ENCODE measurements at places on chromosomes 11 and 22. TPM values are rescaled to one million over a fixed set of nuclear protein-coding genes. Genes with fewer than 3 reads are reported as not detected.

TKFC gene
- polyA plus RNA-seq, result 23.9 TPM

MYBPC3 gene
- polyA plus RNA-seq, result not detected

DNA sequence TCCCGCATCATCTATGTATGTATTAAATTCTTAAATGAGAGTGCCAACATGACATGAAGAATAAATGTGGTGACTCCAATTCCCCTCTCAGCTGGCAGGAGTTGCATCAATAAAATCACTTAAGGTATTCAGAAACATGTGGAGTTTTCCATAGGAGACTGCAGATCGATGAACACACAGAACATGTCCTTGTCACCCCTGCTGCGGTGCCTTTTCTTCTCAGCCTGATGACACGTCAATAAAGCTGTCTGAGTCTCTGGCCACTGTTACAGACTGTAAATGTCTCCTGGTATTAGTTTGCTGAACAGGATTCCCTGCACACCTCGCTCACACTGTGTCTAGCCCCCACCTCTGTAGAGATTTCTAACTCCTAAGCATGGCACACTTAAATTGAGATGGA lies 460.5 kb downstream of the LRRC4C start:
- DNase-seq, result no peak

DNA sequence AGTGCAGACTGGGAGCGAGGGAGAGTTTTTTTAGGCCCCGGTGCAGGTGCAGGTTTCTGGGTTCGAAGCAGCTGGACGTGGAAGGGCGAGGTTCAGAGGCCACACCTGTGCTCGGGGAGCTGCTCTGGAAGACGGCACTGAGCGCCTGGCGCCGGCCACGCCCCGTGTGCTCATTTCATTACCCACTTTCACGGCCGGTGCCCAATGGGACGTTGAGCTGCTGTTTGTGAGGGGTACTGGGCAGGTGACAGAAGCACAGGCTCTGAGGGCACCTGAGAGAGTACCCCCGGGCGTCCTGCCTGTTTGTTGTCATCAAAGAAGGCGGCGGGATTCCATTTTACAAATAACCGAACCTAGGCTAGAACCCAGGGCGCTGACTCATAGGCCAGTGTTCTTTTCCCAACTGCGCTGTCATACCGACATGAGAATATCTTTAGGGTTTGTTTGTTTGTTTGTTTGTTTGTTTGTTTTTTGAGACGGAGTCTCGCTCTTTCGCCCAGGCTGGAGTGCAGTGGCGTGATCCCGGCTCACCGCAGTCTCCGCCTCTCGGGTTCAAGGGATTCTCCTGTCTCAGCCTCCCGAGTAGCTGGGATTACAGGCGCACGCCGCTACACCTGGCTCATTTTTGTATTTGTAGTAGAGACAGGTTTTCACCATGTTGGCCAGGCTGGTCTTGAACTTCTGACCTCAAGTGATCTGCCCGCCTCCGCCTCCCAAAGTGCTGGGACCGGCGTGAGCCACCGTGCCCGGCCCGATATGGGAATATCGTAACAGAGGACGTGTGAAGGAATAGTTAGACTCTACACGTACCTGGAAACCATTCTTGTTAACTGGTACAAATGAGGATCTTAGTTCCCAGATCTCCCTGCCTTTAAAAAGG lies 16.6 kb upstream of the SPTBN2 start:
- DNase-seq, result no peak

- DNase-seq, result no peak
These were observed 2.4 kb downstream of the MPST start for GRCh38 chr22:37021710-37022482.

- DNase-seq, result no peak
These were observed 97.1 kb downstream of the KCNQ1 start for GRCh38 chr11:2541881-2542361.

GRCh38 chr22:50425179-50425916 lies 49.5 kb downstream of the SBF1 start:
- no peak for DNase-seq

DNA sequence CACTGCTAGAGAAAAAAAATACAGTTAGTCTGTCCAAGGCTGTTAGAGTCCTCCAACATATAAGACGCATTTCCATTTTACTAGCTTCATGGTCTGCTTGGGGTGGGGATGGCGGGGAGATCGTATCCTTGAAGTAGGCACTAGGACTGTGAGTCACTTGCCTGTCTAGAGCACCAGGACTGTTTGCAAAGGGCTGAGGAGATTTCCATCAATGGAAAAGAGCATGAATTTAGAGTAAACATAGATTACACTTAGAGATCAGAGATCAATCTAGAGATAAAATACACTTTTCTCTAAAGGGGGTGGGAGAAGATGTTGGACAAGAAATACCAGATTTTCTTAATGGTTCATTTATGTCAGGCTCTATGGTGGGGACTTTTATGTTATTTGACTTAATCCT lies 1.7 kb upstream of the MS4A7 start:
- no peak for DNase-seq

- DNase-seq, result no peak
These were observed 458.4 kb downstream of the MIAT start for GRCh38 chr22:27115816-27116256.

CCDC87 gene
- 0.15 TPM for polyA plus RNA-seq

DNA sequence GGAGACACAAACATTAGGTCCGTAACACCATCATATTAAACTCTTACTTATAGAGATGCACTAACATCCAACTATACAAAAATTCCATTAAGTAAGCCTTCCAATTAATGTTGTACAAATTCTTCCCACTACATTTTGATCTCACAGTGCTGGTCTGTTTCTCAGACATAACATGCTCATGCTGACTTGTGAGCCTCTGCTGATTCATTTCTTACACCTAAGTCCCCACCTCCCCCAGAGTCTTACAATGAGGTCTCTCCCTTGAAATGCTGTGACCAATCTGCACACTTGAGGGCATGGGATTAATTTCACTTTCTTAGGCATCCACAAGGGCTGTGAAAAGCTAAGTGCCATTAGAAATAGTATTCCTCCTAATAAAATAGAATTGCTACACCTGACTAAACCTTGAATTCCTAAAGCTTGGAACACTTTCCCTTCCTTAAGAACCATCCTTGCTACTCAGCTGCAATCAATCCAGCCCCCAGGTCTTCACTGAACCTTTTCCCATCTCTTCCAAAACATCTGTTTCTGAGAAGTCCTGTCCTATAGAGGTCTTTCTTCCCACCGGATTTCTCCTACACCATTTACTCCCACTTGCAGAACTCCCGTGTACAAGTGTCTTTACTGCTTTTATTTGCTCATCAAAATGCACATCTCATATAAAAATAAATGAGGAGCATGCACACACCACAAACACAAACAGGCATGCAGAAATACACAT lies 2.0 kb downstream of the HBG1 start:
- no peak for DNase-seq

- DNase-seq, result no peak
These were observed 6.1 kb downstream of the FADS3 start for GRCh38 chr11:61885166-61885778.

LIPT2 gene
- polyA plus RNA-seq, result 2.6 TPM

GRCh38 chr11:46465683-46466082 lies 74.1 kb upstream of the CHRM4 start:
- no peak for DNase-seq

C11orf97 gene
- polyA plus RNA-seq, result not detected

GRCh38 chr11:57940044-57940756 lies 83.5 kb upstream of the OR9Q1 start:
- DNase-seq, result no peak

- DNase-seq, result no peak
These were observed 1.0 kb downstream of the POLA2 start for GRCh38 chr11:65262776-65263175.

DNA sequence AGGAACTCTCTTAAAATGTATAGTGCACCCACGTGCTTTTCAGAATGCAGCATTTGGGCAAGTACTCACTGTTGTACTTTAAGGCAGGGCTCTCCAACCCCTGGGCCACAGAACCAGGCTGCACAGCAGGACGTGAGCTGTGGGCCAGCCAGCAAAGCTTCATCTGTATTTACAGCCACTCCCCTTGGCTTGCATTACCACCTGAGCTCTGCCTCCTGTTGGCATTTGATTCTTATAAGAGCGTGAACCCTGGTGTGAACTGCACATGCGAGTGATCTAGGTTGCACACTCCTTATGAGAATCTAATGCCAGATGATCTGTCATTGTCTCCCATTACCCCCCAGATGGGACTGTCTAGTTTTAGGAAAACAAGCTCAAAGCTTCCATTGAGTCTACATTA lies 3.0 kb downstream of the C11orf58 start:
- DNase-seq, result no peak

- DNase-seq, result no peak
These were observed 4.9 kb downstream of the GLYAT start for GRCh38 chr11:58726737-58727414.

DNA sequence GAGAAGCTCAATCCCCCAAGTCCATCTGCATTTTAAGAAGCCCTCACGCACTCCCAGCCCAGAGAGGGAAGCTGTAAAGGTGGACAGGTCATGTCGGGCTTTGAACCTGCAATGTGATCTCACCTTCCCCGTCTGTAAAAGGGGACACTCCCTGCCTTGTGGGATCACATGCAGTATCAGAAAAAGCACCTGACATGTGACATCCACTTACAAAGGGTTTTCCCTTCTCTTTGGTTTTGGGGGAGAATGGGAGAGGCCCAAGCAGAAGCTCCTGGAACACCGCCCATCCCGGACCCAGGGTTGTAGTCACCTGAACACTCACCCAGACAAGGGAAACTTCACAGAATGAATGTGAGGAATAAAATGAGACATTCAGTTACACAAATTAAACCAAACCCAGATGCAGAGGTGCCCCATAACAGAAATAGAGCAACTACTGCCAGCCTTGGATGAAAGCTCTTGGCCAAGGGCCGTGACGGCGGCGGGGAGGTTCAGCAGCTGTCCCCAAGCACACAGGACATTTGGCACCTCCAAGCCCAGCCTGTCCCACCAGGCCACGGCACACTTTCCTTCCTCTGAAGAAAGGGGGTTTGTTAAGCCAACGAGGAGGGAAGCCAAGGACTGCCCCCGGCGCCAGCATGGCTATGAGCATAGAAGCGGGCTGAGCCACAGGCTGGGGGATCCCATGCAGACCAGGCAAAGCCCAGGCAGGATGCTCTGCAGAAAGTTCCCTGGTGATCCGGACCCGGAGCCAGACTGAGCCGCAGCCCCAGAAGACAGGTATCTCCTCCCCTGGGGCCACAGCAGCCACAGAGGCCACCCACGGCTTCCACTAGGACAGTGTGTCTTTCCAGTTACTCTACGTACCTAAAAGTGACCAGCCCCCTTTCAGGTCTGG lies 3.8 kb downstream of the BID start:
- no peak for DNase-seq

DNA sequence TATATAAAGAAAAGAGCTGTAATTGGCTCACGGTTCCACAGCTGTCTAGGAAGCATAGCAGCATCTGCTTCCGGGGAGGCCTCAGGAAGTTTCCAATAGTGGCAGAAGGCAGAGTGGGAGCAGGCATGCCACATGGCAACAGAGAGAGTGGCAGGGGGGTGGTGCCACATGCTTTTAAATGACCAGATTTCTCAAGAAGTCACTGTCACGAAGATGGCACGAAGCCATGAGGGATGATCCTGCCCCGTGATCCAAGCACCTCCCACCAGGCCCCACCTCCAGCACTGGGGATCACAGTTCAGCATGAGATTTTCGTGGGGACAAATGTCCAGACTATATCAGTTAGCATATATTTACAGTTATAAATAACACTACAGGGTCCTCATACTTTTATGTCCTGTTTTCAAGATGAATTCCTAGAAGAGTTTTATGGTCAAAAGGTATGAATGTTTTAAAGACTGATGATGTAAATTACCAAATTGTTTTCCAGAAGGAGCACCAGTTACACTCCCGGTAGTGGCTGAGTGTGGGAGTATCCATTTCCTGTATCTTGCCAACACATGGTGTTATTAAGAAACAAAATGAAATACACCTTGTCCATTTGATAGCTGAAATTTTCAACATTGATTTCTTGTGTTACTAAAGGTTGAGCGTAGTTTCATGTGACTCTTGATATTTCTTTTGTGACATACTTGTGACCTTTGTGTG lies 19.2 kb downstream of the FAM118A start:
- no peak for DNase-seq

CFAP300 gene
- polyA plus RNA-seq, result 4.5 TPM

GRCh38 chr11:83717537-83717936 lies 431.4 kb upstream of the CCDC90B start:
- no peak for DNase-seq

DNA sequence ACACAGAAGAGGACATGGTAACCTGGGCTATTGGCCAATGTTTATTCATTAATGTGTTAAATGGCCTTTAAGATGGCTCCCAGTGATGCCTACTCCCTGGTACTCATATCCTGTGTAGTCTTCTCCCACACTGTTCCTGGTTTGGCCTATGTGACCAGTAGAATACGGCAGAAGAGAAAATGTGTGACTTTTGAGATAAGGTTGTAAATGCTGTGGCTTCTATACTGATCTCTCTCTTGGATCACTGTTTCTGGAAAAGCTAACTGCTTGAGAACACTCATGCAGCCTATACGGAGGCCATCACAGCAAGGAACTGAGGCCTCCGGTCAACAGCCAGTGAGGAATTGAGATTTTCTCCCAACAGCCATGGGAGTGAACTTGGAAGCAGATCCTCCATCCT lies 24.1 kb downstream of the MAML2 start:
- DNase-seq, result no peak

DNA sequence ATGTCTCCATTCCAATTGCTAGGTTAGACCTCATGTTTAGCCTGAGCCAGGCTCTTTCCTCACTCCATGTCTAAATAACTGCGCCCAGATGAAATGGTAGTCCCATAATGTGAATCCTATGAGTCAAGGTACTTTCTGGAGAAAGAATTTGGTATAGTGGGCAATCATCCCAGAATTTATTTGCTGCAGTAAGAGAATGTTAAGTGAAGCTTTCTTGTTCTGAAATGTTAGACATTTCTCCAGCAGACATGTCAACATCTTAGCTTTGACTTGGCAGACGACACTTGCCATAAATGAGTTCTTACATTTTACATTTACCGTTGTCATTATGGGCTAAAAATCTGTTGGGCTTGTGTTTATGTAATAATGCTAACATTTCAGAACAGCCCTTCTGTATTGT lies 165.2 kb downstream of the PGR start:
- no peak for DNase-seq

DNA sequence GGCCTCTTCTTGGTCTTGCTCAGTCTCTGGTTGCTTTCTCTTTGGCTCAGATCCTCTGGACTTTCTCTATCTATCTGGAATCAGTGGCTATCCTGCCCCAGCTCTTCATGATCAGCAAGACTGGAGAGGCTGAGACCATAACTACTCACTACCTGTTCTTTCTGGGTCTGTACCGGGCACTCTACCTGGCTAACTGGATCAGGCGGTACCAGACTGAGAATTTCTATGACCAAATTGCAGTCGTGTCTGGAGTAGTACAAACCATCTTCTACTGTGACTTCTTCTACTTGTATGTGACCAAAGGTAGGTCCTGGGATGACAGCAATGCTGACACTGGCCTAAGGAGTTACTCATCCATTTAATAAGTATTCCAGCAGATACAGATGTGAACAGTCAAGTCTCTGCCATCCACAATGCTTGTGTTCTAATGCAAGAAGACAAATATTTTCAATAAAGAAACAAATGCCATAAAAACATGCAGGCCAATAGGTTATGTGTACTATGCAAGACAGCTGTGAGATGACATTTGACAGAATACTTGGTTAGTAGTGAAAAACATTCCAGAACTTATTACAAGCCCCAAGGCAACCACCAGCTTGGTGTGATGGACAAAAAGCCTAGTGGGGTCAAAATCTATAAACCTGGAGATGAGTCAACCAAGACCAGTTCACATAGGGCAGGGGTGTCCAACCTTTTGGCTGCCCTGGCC lies 13.4 kb downstream of the KDELR3 start:
- no peak for DNase-seq

SCGB2A2 gene
- not detected for polyA plus RNA-seq
